ENCODE measurements at places on chromosomes 7 and 10. TPM values are rescaled to one million over a fixed set of nuclear protein-coding genes. Genes with fewer than 3 reads are reported as not detected.
A peak's percentile ranks its signal among the peaks of the same experiment; 100 is the strongest.

Gene HYAL4
- total RNA-seq = not detected

Gene KCND2
- not detected for total RNA-seq

Gene WDFY4
- not detected for total RNA-seq

- DNase-seq = no peak
- no peak overlapping the region for H3K4me3 ChIP-seq
- H3K4me1 ChIP-seq = peaks cover 16% of the 10 kb centered on the region
- H3K27me3 ChIP-seq = no peaks in the 10 kb centered on the region
- H3K36me3 ChIP-seq = no peaks in the 10 kb centered on the region
These were observed 73.5 kb downstream of the PROSER2 start for GRCh38 chr10:11896549-11897200.

GRCh38 chr10:636016-636730 lies 53.3 kb downstream of the DIP2C start:
- no peak for DNase-seq
- peaks cover 31% of the 10 kb centered on the region for H3K4me1 ChIP-seq
- no peaks in the 10 kb centered on the region for H3K36me3 ChIP-seq
- H3K27ac ChIP-seq = no peak overlapping the region
- H3K4me3 ChIP-seq = no peak overlapping the region

Gene GSDME
- total RNA-seq = 23.6 TPM

Gene CLEC5A
- total RNA-seq = not detected

GRCh38 chr7:602341-603141 lies 82.9 kb upstream of the PDGFA start:
- no peaks in the 10 kb centered on the region for H3K27me3 ChIP-seq
- no peak overlapping the region for H3K4me3 ChIP-seq
- H3K4me1 ChIP-seq = peaks cover 37% of the 10 kb centered on the region
- H3K27ac ChIP-seq = peak overlapping the region; percentile 98

GRCh38 chr7:97858221-97858620 lies 14.0 kb downstream of the ASNS start:
- no peaks in the 10 kb centered on the region for H3K27me3 ChIP-seq
- no peak overlapping the region for H3K27ac ChIP-seq
- H3K36me3 ChIP-seq = peaks cover 46% of the 10 kb centered on the region
- no peak overlapping the region for H3K4me3 ChIP-seq
- no peak for DNase-seq

Gene AKR1C8
- total RNA-seq = not detected

- DNase-seq = no peak
- H3K4me3 ChIP-seq = no peak overlapping the region
- H3K27me3 ChIP-seq = peaks cover 3% of the 10 kb centered on the region
These were observed 128.5 kb downstream of the ANKRD7 start for GRCh38 chr7:118352867-118353453.

Gene NPFFR1
- not detected for total RNA-seq

Gene ADGRA1
- total RNA-seq = not detected

DNA sequence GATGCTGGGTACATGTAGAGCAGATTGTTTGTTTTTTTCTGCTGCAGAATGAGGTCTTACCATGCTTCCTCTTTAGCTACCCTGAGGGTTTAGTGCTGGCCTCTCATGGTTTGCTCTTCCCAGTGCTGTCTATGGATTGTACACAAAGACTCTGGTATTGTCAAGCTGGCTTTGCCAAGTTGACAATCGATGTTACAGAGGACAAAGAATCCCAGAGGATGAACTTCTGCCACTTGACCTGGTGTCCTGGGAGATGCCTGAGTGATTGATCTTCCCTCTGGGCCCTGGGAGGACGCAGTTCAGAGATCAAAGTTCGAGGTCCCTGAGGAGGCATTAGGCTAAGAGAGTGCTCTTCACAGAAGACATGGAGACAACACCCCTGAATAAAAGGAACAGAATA lies 865.4 kb downstream of the CCSER2 start:
- peaks cover 2% of the 10 kb centered on the region for H3K36me3 ChIP-seq
- no peak overlapping the region for H3K27ac ChIP-seq
- peaks cover 5% of the 10 kb centered on the region for H3K27me3 ChIP-seq
- no peak for DNase-seq
- peaks cover 7% of the 10 kb centered on the region for H3K4me1 ChIP-seq

DNA sequence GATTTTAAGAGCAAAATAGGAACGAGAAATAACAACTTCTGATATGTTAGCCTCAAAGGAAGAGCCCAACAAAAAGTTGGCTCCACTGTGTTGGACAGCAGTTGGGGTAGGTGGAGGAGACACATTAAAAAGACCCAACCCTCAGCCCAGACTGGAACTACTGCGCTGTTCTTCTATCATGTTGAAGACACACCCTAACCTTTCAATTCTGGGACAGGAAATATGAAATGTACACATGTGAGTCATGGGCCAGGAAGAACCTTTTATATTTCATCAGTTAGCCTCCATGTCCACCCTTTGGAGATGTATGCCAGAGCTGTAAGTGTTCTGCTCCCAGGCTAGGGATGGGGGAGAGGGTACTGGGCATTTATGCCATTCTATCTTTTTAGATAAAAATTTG lies 22.1 kb downstream of the CLDN12 start:
- no peaks in the 10 kb centered on the region for H3K36me3 ChIP-seq
- H3K4me1 ChIP-seq = no peaks in the 10 kb centered on the region
- no peak overlapping the region for H3K27ac ChIP-seq
- no peak overlapping the region for H3K4me3 ChIP-seq
- no peak for DNase-seq

GRCh38 chr10:21675157-21675796 lies 141.2 kb downstream of the MLLT10 start:
- H3K36me3 ChIP-seq = peaks cover 4% of the 10 kb centered on the region
- H3K27ac ChIP-seq = no peak overlapping the region
- H3K27me3 ChIP-seq = no peaks in the 10 kb centered on the region
- peaks cover 14% of the 10 kb centered on the region for H3K4me1 ChIP-seq
- H3K4me3 ChIP-seq = no peak overlapping the region

GRCh38 chr7:566100-566499 lies 46.5 kb upstream of the PDGFA start:
- no peak overlapping the region for H3K27ac ChIP-seq
- no peak overlapping the region for H3K4me3 ChIP-seq
- H3K36me3 ChIP-seq = no peaks in the 10 kb centered on the region
- H3K27me3 ChIP-seq = no peaks in the 10 kb centered on the region
- H3K4me1 ChIP-seq = peaks cover 5% of the 10 kb centered on the region

- H3K4me1 ChIP-seq = no peaks in the 10 kb centered on the region
- peaks cover 26% of the 10 kb centered on the region for H3K36me3 ChIP-seq
- no peak overlapping the region for H3K27ac ChIP-seq
- no peak for DNase-seq
These were observed 40.5 kb downstream of the CAPZA2 start for GRCh38 chr7:116902867-116903266.

DNA sequence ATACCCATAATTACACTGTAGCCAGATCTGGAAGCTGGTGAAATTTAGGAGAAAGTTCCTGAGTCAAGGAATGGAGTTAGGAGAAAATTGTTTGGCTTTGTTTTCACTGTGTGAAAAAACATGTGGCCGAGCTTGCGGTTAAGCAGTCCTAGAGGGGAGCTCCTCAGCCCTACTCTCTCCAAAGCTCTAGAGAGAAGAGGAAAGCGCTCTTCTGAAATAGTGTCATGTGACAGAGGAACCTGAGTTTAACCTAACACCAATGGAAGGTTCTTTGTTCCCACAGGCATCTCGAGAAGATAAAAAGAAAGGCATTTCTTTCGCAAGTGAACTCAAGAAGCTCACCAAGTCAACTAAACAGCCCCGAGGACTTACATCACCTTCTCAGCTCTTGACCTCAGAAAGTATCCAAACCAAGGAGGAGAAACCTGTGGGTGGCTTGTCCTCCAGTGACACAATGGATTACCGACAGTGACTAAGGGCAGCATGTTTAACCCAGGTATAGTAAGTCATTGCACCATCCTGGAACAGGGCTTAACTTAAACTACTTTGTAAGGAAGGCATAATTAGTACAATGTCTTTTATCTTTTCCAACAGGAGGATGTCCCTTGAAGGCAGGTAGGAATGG lies 38.0 kb downstream of the NOC3L start:
- peaks cover 29% of the 10 kb centered on the region for H3K4me1 ChIP-seq
- DNase-seq = no peak
- H3K36me3 ChIP-seq = peaks cover 15% of the 10 kb centered on the region
- H3K4me3 ChIP-seq = no peak overlapping the region
- no peak overlapping the region for H3K27ac ChIP-seq

DNA sequence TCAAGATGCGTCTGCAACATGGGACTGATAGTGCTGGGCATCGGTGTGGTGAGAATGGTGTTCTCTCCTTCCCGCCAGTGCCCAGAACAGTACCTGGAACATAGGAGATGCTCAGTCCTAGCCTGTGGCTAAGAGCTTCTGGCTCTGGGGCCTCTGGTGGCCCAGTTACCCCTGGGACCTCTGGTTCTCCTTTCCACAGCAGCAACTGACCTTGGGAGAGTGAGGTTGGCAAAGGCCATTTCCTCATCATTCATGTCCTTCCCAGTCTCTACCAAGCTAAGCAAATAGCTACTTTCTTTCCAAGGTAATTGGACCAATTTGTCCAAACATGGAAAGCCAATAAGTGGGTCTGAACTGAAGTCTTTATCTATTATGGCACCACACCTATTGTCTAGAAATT lies 11.6 kb upstream of the GOLGA7B start:
- H3K4me1 ChIP-seq = peaks cover 11% of the 10 kb centered on the region
- H3K36me3 ChIP-seq = peaks cover 4% of the 10 kb centered on the region
- H3K27me3 ChIP-seq = peaks cover 35% of the 10 kb centered on the region
- H3K4me3 ChIP-seq = no peak overlapping the region
- H3K27ac ChIP-seq = no peak overlapping the region

Gene CHAT
- total RNA-seq = not detected

DNA sequence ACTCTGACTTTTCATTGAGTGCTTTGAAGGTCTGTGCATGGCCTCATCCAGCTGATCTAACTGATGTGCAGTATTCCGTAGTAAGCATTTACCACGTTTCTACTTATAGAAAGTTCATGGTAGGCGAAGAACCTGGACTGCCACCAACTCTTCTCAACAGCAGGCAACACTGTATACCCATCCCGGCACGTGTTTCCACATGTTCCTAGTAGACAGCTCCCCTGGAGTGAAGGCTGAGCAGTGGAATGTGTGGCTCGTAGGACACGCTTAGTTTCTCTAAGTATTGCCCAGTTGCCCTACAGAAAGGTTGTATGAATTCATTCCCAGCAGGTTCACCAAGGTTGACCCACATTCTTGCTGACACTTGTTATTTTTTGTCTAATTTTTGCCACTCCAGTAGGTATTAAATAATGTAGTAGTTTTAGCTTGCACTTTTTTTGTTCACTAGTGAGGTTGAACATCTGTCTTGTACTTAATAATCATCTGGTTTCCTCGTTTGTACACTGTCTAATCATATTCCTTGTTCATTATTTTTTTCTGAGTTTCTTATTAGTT lies 15.2 kb downstream of the PROSER2 start:
- H3K36me3 ChIP-seq = peaks cover 2% of the 10 kb centered on the region
- no peak for DNase-seq
- peak overlapping the region; percentile 70 for H3K27ac ChIP-seq
- no peak overlapping the region for H3K4me3 ChIP-seq

- no peak for DNase-seq
- H3K4me3 ChIP-seq = peak overlapping the region; percentile 92
- no peaks in the 10 kb centered on the region for H3K27me3 ChIP-seq
- H3K36me3 ChIP-seq = no peaks in the 10 kb centered on the region
- peaks cover 38% of the 10 kb centered on the region for H3K4me1 ChIP-seq
- H3K27ac ChIP-seq = peak overlapping the region; percentile 98
These were observed 666 bp downstream of the HNRNPF start for GRCh38 chr10:43408331-43408709.

Gene CALHM1
- not detected for total RNA-seq

GRCh38 chr10:11010582-11010981 lies 7.1 kb upstream of the CELF2 start:
- H3K4me1 ChIP-seq = no peaks in the 10 kb centered on the region
- H3K36me3 ChIP-seq = no peaks in the 10 kb centered on the region
- DNase-seq = no peak
- no peak overlapping the region for H3K4me3 ChIP-seq
- H3K27ac ChIP-seq = no peak overlapping the region

DNA sequence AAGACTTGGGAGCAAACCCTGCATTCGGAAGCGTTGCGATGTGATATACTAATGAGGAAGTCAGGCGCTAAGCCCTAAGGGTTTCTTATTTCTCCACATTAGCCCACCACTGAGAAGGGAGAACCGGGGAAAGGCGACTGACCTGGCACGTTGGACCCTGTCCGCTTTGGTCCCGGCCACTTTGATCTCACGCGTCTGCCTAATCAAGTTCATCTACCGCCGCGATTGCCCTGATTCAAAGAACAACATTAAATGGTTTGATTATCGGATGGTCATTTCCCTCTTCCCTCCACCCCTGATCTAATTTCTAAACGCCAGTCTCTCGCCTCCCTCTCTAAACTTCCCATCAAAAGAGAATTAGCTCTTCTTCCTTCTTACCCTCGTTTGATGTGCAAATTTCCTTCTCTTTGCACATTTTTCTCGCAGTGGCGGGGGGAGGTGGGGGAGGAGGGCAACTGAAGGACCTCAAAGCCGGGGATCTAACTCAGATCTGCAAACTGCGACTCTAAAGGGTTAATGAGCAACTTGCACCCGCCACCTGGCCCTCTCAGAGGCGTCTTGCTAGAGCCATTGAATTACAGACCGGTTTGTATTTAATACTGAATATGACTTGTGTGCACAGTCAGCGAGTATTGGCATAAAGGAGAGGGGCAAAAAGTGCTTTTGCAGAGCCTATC lies 687 bp upstream of the DKK1 start:
- H3K27me3 ChIP-seq = no peaks in the 10 kb centered on the region
- peaks cover 2% of the 10 kb centered on the region for H3K36me3 ChIP-seq
- H3K4me3 ChIP-seq = peak overlapping the region; percentile 98

- H3K27ac ChIP-seq = peak overlapping the region; percentile 90
- H3K4me3 ChIP-seq = peak overlapping the region; percentile 59
These were observed 151.9 kb downstream of the PKD1L1 start for GRCh38 chr7:47796347-47796746.

Gene IDI2
- total RNA-seq = not detected

Gene HMX3
- total RNA-seq = not detected

DNA sequence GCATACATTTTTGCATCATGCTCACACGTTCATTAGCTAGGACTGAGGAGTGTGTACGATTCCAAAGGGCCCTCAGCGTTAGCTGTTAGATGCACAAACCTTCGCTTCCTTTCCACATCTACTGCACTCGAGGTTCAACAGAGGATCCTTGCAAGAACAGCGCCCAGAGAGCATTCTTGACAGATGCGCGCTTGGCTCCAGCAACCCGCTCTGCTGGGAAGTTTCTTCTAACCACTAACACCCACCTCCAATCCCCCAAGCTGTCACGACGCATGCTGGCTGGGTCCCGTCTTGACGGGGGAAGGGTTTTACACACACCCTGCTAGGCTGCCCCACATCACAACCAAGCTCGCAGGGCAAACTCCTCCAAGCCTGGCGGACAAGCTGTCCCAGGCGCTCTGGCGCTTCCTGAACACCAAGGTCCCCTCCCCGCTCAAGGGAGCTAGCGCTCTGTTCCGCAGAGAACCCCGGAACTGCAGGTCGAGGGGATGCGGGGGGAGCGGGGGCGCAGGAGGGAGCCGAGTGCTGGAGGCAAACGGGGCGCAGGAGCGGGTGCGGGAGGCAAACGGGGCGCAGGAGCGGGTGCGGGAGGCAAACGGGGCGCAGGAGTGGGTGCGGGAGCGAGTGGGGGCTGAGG lies 653 bp upstream of the ADRB1 start:
- H3K27me3 ChIP-seq = peaks cover 12% of the 10 kb centered on the region
- no peaks in the 10 kb centered on the region for H3K36me3 ChIP-seq
- no peak overlapping the region for H3K27ac ChIP-seq
